ENCODE measurements at places on chromosomes 12 and 14.
A peak's percentile ranks its signal among the peaks of the same experiment; 100 is the strongest.

- DNase-seq: no peak
These were observed 5.7 kb upstream of the CHGA start for GRCh38 chr14:92917041-92917940.

GRCh38 chr12:88145567-88146505, 3.7 kb downstream of the TMTC3 start:
- no peak for DNase-seq

DNA sequence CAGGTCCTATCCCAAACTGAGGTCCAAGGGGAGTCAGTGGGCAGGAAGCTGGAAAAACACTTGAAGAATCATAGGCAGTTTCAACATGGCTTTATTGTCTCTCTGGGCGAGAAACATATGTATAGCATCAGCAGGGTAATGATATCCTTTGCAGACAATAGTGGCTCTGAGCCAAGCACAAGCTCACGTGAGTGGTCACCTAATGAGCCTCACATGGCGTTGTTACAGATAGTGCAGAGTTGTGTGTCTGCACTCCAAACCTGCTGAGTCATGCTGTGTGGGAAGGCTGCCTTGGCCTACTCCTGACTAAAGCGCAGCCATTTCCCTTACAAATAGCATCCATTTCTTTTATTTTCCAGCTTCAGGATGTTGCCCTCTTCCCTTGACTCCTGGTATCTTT, 105.2 kb upstream of the SYT1 start:
- no peak for DNase-seq

DNA sequence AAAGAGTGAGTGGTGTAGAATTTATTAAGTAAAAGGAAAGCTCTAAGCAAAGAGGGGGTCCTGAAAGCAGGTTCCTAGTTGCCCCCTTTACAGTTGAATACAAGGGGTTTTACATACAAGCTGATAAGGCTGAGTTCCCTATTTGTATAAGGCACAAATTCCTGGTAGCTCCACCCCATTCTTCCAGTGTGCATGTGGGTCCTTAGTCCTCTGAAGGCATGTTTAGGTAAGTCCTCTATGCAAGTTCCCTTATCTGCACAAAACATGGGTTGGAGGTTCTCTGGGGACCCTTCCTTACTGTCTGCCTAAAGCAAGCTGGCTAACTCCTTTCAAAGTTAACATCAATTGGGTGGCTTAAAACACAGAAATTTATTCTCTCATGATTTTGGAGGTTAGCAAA, 2.9 kb upstream of the FAR2 start:
- no peak for DNase-seq

DNA sequence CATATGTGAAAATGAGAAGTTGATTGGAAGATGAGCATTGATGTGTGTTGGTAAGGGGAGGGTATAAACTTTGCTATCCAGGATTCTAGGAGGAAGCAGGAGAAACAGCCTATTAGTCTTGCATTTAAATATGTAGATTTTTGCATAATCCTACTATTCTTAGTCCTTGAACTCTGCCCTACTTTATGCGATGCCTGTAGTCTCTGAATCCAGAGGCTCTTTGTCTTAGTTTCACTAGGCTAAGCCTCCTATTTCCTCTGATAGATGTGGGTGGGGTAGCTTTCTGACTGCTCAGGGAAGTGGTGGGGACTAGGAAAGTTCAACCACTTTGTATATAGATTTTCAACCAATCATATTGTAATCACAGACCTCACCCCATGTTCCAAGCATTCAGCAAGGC, 49.5 kb upstream of the KCNC2 start:
- no peak for DNase-seq

GRCh38 chr14:87992346-87992717, 650 bp downstream of the GALC start:
- no peak for DNase-seq

DNA sequence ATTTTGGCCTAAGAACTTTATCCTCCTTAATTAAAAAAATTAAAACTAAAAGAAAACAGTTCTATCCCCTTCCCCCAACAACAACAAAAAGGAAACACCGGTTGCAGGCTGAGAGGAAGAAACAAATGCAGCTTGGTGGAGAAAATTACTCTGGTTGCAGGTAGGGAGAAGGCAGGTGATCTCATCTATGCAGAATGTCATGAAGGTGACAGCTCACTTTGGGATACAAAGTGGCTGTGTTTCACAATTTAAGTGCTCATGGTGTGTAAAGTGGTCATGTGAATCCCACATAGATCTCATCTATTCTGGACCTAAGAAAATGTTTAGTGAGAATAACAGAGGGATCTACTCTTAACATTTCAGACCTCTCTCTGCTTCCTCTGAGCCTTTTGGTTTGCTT, 219.7 kb upstream of the PKP2 start:
- no peak for DNase-seq

DNA sequence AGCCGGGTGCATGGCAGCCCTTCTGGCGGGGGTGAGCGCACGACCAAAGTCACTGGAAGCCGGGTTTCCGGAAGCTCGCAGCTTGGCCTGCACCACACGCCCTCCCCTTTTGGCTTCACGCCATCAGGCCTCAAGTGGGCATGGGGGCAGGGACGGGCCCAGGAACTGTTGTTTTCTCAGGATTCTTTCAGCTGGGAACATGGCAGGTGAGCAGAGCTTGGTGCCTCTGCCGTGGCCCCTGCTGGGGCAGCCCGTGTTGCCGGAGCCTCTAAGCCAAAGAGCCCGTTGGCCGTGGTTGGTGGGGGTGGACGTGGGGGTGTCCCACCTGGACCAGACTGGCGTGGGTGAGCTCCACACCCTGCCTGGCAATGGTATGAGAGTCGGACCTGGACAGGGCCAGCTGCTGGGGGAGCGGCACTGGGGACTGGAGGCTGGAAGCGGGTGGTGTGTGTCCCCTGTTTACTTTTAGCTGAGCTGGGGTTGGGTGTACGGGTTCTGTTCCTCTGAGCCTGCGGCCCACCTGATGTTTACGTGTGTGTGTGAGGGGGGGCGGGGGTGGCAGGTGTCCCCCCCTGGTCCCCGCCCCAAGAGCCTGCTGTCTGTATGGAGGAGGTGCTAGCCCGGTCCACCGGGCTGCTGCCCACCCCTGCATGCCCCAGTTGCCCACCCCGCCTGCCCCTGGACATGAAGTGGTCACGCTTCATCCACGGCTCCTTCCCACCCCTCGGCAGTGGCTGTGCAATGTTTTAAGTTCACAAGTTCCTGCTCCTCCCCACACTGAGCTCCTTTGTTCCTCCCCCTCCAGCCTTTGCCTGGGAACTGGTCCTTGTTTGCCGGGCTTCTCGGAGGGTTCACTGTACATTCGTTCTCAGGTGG, 28.7 kb upstream of the PLD4 start:
- no peak for DNase-seq

- DNase-seq: no peak
These were observed 34.2 kb upstream of the PYGL start for GRCh38 chr14:50978529-50978871.

DNA sequence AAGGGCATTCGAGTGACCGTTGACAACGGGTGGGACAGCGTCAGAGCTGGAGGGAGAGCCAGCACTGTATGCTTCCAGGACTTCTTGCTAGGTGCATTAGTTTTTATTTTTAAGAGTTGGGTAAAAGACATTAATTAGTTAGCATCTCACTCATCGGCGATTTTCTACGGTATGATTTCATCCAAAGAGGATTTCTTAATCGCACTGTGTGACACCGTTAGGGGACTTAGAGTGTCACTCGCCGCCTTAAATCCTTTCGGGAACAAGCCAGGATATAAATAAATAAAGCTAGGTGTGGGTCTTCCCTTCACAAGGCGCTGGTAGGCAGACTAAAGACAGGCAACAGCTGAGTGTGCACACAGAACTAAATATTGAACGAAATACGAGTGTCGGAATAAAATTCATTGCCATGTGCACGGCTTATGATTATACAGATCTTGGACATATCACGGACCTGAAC, 869 bp upstream of the NOVA1 start:
- peak; percentile 12 for DNase-seq

DNA sequence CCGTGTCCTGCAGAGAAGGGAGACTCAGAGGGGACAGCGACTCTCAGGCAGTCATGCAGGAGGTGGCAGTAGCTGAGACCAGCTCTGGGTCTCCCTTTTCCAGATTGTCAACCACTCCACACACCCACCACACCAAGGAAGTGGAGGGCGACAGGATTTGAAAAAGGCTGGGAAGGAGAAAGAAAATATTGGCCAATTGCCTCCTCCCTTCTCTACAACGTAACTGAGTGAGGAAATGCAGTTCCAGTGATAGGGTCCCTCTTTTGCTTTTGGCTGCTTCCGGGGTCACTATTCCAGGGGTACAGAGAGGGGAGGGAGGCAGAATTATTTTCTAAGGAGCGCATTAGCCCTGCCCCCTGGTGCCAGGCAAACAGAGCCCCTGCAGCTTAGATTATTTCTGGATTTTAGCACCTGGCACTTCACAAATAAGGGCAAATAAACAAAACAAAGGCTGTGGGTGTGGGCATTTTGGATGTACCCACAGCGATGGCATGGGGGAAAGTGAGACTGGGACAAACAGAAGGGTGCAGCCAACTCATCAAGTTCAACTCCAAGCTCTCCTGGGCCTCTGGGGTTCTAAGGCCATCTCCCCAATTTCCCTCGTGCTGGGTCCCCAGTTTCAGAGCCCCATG, 20.4 kb downstream of the ASB2 start:
- no peak for DNase-seq

- no peak for DNase-seq
These were observed 113.9 kb downstream of the GCH1 start for GRCh38 chr14:54788701-54789100.

- DNase-seq: no peak
These were observed 47.7 kb downstream of the MAX start for GRCh38 chr14:65054471-65055085.

DNA sequence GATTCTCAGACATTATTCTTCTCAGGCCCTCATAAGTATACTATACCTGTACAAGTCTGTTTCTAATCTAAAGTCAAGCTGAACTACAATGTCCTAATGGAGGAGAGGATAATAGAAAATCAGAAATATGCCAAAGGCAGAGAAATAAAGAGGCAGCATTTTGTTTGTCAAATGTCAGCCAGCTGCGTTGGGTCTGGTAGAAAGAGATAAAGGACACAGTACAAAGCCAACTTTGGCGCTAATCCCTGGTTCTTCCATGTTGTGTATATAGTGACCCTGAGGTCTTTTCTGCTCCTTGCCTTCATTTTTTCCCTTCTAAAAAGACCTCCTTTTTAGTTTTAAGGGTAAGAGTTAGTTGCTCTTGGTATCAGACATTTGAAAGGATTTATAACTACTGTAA, 103.1 kb downstream of the PRICKLE1 start:
- no peak for DNase-seq

- DNase-seq: no peak
These were observed 86.7 kb downstream of the NCOR2 start for GRCh38 chr12:124480469-124481256.

DNA sequence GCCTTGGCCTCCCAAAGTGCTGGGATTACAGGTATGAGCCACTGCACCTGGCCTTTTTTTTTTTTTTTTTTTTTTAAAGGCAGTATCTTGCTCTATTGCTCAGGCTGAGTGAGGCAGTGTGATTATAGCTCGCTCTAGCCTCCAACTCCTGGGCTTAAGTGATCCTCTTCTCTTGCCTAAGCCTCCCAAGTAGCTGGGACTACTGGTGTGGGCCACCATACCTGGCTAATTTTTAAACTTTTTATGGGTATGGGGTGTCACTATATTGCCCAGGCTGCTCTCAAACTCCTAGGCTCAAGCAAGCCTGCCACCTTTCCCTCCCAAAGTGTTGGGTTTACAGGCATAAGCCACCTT, 58.6 kb downstream of the DIP2B start:
- no peak for DNase-seq

DNA sequence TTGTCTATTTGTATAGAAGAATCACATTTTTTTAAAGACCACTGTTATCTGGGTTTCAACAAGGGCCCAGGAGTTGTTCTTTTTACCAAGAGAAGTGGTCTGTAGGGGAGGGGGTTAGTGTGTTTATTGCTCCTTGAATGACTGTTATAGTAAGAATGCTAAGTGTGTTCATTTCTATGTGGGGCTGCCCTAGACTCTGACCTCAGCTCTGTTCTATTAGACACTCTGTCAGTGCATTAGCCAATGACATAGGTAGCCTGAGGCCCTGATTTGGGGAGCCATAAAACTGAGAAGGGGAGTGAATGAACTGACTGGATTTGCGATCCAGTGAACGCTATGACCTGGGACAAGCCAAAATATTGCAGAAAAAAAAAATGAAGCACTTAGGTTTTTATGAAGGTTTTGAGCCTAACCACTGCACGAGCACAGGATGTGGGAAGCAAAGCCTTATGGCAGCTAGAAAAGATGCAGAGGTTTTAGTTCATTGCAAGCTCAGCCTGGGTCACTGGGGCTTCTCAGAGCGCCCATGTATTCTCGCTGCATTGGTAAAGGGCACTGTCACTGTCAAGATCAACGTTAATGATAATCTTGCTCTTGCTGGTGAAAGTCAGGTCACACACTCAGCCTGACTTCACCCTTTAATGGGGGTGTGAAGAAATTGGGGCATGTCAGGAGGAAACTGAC, 63.8 kb downstream of the PRKCH start:
- peak; percentile 69 for DNase-seq

DNA sequence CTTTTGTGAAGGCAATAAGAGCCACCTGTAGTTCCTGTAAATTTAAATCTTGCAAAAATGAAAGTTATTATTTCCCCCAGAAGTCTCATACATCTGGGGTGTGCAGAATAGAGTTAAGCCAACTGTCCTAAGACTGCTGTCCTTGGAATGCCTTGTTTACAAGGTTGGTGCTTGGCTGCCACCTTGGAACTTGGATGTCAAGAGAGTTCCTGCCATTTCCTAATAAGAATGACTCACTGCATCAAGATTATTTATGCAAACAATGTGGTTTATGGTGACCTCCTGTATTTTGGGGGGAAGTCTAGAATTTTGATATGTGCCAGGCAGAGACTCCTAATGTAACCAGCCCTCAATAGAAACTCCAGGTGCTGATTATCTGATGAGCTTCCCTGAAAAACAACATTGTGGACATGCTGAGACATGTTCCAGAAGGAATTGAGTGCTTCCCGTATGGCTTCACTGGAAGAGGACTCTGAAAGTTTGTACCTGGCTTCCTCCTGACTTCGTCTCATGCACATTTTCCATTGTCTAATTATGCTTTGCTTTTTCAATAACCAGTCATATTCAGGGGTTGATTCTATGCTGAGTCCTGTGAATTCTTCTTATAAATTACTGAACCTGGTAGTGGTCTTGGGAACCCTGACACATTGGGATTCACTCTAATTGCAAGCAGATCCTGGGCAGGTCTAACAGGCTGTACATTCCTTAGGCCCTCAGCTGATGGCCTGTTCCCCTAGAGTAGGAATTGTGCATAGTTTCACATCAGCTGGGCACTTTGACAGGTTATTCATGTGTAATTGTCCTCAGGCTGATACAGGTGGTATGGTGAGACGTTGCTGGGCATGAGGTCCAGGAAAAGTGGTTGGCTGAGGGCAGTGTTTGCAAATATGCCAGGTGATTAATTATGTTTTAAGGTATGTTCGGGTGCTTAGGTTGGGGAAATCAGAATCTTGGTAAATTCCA, 1370.7 kb upstream of the TMEM132C start:
- no peak for DNase-seq

GRCh38 chr14:63891148-63891975, 38.6 kb downstream of the SYNE2 start:
- no peak for DNase-seq
